Posterior cingulate gyrus (tissue), 11 donors: ENCODE measurements at places on chromosomes 7 and 10.

DNA sequence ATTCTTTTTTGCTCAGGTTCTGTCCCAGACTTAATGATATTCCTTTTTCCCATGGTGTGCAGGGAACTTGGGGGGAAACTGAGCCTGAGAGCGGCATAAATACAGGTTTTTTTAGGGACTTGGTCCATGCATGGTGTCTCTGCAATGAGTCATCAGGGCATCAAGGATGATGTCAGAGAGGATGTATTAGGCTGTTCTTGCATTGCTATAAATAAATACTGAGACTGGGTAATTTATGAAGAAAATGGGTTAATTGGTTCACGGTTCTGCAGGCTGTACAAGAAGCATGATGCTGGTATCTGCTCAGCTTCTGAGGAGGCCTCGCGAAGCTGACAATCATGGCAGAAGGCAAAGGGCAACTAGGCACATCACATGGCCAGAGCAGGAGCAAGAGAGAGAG lies 185.4 kb downstream of the RAB11FIP2 start:
- DNase-seq = no peak

GRCh38 chr7:40403703-40404476 lies 269.1 kb downstream of the SUGCT start:
- DNase-seq = no peak

DNA sequence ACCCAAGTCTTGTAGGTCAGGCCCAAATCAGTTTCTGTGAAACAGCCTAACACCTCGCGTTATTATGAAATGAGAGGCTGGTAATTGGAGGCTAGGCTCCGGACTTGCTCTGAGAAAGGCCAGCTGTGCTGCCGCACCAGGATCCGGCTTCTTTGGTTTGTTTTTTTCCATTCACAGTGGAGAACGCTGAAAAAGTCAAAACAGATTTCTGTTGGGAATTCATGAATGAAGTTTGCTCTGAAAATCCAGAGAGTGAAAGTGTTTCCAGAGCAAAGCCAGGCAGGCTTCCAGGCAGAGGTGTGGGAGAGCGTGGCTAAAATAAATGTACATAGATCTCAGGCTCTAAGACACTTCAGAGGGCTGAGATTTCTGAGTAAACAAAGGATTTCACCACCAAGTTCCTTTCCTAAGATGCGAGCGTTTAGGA lies 240.1 kb downstream of the TRIL start:
- no peak for DNase-seq

DNA sequence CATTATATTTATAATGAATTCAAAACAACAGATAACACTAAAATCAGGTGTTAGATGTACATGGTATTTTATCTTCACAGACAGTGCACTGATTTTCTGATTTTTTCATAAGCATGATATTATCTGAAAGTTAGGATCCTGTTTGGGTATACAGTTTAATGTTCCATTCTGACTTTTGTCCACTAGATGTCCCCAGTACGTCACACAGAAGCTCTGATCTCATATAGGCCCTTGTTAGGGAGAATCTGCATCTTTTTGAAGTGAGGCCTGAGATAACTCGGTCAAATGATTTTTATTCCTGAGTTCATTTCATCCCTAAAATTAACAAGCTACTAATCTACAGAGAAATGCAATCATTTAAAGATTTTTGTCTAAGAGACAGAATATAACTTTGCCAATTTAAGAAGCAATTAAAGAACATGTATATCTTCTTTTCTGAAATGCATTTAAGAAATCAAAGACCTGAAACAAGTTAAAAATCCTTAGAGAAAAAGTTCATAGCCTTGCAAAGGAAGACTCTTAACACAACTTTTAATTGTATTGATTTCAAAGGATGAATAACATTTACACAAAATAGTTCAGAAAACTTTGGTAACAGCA lies 72.0 kb upstream of the TES start:
- DNase-seq = no peak

GRCh38 chr10:24731942-24732341 lies 8.3 kb upstream of the ARHGAP21 start:
- DNase-seq = no peak

GRCh38 chr7:55474944-55475854 lies 97.1 kb downstream of the VOPP1 start:
- DNase-seq = no peak

- DNase-seq = no peak
Observed at GRCh38 chr10:123621492-123621891, 44.7 kb upstream of the GPR26 start.

DNA sequence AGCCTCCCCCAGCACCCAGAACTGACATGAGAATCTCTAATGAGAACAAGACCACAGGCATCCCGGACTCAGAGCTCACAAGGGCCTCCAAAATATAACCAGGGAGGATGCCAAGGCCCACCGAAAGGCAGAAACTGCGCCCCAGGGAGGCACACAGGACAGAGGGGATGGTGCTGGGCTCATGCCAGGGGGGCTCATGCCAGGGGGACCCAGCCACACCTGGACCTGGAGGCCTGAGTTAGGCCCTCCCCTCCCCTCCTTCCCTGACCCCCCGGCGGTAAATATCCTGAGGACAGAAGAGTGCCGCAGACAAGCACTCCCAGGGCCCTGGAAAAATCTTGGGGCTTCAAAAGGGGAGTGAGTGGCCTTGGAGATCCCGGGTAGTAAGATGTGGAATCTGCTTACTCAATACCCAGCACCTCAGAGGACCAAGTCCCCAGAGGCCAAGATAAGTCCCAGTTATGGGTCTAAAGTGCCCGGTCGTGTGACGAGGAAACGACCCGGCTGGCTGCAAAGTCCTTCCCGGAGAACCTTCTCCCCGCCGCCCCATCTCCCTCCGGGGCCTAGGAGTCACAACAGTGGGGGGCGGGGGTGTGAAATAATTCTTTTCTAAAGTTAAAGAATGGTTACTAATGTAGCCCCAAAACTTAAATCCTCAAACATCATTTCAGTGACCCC lies 11.9 kb downstream of the PDGFA start:
- DNase-seq = no peak

DNA sequence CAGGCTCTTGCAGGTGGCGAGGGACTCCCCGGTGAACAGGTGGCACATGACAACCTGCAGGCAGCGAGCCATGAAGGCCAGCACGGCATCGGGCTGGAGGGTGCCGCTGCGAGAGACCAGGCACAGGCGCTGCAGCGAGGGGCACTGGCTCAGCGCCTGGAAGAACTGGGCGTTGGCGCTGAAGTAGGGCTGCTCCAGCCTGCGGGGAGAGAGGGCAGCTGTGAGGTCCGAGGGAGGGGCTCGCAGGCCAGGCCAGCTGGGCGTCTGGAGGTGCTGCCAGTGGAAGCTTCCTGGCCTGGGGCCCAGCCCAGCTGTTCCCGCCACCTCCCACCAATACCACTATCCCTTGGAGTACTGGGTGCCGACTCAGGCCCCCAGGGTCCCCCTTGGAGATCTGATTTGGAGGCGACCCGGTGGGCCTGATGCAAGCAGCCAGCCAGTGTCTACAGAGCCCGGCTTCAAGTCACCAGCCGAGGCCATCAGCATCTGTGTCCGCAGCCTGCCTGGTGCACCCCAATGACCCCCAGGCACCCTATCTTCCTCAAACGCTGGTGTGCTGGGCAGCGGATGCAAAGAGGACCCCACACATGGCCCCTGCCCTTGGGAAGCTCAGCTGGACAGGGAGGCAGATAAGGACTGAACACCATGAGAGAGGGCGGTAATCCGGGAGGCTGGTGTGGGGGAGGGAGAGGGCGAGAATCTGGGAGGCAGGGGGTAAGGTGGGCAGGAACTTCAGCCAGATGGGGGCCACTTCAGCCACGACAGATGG lies 67.8 kb upstream of the TNRC18 start:
- no peak for DNase-seq

DNA sequence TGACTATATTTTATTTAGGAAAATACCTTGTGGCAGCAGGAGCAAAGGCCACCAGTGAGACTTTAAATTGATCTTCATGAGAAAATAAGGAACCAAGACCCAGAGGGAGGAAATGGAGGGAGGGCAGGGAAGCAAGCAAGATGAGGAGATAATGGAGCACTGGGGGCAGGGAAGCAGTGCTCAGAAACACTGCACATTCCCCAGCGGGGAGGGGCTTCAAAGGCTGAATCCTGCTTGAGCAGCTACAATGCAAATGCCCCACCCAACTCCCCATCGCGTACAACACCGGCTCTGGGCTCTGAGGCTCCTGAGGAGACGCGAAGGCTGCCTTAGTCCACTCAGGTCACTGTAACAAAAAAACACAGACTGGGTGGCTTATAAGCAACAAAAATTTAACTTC lies 503.8 kb downstream of the GRID1 start:
- DNase-seq = no peak

DNA sequence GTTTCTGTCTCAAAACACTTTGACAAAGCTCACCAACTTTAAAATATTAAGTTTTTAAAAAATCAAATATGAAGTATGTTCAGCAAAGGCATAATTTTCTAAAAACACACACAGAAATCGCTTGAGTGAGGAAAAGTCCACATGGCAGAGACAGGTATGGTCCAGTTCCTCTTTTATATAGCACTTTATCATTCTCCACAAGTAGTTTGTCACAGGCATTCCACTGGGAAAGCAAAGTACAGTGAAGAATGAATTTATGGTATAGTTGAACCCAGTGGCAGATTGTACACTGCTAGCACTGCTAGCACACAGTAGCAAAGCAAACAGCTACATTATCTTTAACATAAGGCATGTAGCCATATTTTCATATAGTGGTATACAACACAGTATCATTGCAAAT lies 102.3 kb downstream of the HECTD2 start:
- no peak for DNase-seq

DNA sequence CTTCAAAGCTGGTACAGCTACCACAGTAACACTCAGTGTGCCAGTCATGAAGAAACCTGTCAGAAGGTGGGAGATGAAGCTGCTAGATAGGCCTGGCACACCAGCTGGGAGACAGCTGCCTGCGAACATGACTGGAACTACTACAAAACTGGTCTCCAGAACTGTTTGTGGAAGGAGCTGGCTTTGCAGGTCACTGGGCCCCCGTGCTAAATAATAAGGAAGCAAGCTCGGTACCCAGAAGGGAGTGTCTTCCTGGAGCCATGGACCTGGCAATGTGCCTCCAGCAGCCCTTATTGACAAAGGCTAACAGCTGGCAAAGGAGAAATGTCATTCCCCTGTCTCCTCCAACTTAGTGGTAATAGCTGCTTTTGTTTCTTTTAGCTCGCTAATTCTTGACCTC lies 1217.6 kb upstream of the LRRN3 start:
- DNase-seq = no peak

DNA sequence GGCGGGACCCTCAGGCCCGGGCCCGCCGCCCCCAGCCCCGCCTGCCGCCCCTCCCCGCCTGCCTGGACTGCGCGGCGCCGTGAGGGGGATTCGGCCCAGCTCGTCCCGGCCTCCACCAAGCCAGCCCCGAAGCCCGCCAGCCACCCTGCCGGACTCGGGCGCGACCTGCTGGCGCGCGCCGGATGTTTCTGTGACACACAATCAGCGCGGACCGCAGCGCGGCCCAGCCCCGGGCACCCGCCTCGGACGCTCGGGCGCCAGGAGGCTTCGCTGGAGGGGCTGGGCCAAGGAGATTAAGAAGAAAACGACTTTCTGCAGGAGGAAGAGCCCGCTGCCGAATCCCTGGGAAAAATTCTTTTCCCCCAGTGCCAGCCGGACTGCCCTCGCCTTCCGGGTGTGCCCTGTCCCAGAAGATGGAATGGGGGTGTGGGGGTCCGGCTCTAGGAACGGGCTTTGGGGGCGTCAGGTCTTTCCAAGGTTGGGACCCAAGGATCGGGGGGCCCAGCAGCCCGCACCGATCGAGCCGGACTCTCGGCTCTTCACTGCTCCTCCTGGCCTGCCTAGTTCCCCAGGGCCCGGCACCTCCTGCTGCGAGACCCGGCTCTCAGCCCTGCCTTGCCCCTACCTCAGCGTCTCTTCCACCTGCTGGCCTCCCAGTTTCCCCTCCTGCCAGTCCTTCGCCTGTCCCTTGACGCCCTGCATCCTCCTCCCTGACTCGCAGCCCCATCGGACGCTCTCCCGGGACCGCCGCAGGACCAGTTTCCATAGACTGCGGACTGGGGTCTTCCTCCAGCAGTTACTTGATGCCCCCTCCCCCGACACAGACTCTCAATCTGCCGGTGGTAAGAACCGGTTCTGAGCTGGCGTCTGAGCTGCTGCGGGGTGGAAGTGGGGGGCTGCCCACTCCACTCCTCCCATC lies 82.7 kb downstream of the PAX2 start:
- DNase-seq = no peak

- DNase-seq = no peak
Observed at GRCh38 chr10:103820101-103821062, 35.0 kb downstream of the SH3PXD2A start.

GRCh38 chr7:158706710-158707590 lies 2.3 kb upstream of the NCAPG2 start:
- no peak for DNase-seq

- no peak for DNase-seq
Observed at GRCh38 chr7:110557-111232, 81.7 kb upstream of the FAM20C start.

GRCh38 chr10:97676770-97677581 lies 10.1 kb downstream of the AVPI1 start:
- DNase-seq = no peak

DNA sequence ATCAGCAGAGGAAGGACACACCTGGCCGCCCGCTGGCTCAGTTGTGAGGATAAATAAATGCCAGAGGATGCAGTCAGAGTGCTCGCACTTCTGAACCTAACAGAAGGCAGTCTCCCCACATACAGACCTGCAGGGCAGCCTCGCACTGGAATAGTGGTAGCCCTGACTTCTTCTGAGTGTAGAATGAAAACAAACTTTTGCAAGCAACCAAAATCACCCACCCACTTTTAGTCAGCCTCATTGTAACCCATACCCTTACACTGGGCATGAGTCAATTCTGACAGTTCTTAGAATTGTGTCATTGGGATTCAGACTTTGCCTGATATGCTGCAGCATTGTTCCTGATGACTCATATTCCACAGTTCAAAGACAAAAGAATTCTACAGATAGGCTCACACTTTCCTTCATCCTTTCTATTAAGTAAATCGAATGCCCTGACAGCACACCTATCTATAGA lies 167.0 kb upstream of the CDK1 start:
- no peak for DNase-seq

DNA sequence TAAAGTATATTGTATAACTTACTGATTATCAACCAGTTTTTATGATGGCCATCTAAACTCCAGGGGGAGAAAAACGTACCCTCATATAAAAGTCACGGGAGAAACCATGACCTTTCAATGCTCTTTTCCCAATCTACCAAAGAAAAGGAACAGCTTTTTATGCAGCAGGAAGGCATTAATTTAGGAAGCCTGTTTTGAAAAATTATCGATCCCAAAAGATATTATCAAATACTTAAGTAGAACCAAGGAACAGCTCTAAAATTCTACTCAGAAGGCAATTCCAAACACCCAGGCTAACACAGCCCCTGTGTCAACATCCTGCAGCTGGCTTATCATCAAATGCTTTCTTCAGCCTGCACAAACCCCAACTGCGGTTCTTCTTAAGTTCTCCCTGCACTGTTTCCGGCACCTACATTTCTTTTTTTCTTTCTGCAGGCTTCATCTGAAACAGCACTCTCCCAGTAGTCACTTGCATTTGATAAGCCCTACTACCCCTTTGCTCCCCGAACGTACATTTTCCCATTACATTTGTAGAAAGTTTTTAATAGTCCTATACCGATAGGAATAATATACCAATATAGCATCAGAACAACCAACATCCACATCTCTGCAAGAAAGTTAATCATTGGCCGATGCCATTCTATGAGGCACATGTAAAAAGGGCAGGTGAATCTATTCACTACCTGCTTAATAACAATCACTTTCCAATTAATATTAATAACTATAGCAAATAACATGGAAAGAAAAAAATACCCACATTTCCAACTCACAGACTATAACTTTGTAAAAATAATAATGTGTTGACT lies 47.9 kb downstream of the PIP4K2A start:
- DNase-seq = no peak
